ENCODE measurements at places on chromosomes 4 and X.

- no peak for DNase-seq
Measured at GRCh38 chr4:155602351-155603140, 64.1 kb upstream of the GUCY1A1 start.

GRCh38 chr4:137957806-137958205, 284.3 kb downstream of the SLC7A11 start:
- no peak for DNase-seq

- DNase-seq = no peak
Measured at GRCh38 chr4:168811207-168811606, 198.8 kb downstream of the CBR4 start.

- no peak for DNase-seq
Measured at GRCh38 chr4:56953680-56954520, 23.5 kb downstream of the NOA1 start.

DNA sequence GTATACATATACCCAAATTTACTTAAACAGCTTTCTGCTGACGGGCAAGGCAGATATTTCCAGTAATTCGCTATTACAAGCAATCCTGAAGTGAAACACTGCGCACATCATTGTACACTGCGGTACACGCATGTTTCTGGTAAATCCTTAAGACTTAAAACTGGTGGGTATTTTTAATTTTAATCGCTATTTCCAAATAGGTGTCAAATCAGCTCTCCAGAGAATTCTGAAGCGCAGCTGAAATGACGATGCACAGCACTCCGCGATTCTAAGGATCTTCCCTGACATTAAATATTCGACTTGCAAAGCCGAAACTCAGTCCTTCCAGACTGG, 361 bp downstream of the TMEM128 start:
- DNase-seq = peak; percentile 14

GRCh38 chr4:22969287-22969896, 276.7 kb downstream of the GBA3 start:
- no peak for DNase-seq

GRCh38 chr4:110195561-110196205, 2.7 kb downstream of the ELOVL6 start:
- DNase-seq = no peak

GRCh38 chrX:147953976-147954375, 27.2 kb upstream of the FMR1NB start:
- no peak for DNase-seq

DNA sequence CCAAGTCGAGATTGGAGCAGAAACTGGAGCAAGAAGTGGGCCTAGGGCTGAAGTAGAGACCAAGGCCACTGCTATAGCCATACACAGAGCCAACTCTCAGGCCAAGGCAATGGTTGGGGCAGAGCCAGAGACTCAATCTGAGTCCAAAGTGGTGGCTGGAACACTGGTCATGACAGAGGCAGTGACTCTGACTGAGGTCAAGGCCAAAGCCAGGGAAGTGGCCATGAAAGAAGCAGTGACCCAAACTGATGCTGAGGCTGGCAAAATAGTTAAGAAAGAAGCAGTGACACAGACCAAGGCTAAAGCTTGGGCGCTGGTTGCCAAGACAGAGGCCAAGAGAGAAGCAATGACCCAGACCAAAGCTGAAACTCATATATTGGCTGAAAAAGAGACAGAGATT, 3.5 kb downstream of the ARMCX4 start:
- DNase-seq = no peak

GRCh38 chrX:100413229-100413628, 3.2 kb upstream of the PCDH19 start:
- DNase-seq = peak; percentile 30

GRCh38 chrX:63439580-63439979, 88.4 kb upstream of the SPIN4 start:
- DNase-seq = no peak

DNA sequence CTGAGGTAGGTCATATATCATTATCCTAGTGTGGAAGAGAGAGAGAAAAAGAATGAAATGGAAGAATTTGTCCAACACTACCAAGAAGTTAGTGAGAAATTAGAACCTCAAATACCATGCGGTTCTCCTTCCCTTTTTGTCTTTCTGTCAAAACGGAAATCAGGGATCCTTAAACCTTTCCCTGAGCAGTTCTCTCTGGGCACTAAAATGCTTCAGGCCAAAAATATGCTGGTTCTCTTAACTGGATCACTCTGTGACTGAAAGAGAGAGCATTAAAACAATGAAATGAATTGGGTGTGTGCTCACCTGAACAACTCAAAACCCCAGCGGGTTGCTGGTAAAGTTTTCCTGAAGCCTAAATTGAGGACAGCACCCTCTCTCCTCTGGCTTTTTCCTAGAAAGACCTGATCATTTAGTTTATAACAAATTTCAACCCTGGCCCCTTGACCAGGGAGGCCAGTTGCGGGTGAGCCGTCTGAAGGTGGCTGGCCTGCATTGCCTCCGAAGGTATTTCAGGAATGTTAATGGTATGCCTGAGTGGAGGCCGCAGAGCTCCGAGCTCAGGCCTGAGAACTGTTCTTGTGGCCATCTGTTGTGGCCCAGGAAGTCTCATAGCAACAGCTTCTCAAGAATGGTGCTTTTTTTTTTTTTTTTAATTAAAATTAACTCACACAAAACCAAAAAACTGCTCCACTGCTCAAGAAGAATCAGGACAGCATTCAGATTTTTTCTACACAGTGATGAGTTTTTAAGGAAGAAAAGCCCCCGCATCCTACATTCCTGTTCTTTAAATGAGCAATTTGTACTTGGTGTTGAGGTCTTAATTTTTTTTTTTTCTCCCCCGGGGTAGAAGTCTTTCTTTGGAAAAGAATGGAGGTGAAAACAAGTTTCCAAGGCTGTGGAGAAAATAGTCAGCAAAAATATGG, 155.1 kb downstream of the SHROOM3 start:
- DNase-seq = no peak

DNA sequence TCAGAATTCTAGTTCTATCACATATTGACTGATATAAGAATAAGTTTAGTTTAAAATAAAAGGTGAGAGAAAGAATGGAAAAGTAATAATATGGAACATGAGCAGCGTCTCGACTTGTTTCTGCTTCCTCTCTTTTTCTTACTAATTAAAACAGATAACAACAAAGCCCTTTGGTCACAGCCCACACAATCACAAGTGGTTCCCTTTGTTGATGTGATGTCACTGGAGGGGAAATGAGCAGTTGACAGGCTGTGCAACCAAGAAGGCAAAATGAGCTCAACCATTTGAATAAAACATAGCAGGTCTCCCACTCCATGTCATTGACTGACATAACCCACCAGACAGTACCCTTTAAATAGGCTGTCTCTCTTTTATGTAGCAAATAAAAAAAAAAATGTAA, 342.5 kb upstream of the MAGEB2 start:
- no peak for DNase-seq

DNA sequence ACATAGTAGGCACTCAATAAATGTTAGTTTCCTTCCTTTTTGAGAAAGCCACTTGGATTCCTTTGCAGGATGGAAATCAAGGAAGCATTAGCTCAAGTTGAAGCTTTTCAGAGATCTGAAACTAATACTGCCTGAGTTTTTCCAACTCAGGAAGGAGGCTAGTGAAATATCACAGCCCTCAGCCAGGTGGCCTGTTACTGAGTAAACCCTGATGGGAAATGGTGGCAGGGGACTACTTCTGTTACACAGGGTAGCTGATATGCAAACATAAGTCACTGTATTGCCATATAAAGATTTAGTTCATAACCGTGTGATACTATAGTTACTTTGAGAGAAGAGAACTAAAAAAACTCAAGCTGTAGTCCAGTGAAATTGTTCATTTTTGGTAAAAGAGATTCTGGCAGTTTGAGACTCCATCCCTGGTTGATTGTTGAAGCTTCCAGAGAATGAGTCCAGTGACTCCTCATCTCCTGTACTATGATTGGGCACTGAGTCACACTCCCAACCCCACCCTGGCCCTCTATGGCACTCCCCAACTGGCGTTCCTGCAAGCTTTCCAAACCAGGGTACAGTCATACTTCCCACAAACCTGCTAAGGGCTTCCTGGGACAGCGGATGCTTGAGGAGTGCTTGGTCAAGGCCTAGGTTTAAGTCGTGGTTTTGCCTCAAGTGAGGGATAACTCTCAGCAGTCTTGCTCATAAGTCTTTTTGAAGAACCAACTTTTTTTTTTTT, 81.8 kb downstream of the MID1IP1 start:
- no peak for DNase-seq

DNA sequence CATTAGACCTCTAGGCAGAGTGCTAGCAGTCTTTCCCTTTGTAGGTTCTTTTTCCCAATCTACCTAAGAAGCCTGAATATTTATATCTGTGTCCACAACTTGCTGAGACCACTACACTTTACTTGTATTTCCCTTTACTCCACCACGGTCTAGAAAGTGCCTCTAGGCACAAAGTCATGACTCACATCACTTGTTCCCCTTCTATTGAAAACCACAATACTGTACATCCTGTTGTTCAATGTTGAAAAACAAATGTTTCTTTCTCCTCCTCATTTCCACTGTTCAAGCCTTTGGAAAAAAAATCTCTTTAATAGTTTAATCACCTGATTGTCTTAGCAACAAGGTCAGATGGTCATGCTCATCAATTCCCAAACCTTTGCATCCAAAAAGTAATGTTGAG, 326.7 kb downstream of the GUCY2F start:
- DNase-seq = no peak

DNA sequence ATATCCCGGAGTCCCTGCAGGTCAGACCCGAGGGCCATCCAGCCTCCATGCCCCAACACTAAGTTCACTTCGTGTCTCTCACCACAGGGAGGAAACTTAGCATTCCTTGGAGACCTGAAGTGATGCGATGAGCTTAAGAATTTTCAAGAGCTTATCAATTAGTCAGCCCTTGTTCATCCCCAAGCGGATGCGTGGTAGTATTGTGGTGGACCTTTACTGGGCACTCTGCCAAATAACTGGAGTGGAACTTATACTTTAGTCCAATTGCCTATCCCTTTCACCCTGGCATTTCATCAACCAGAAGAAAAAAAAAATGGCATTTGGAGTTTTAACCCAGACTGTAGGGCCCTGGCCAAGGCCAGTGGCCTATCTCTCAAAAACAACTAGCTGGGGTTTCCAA, 137.1 kb downstream of the RELL1 start:
- DNase-seq = no peak

GRCh38 chrX:11427453-11428071, 134.3 kb downstream of the AMELX start:
- DNase-seq = no peak

DNA sequence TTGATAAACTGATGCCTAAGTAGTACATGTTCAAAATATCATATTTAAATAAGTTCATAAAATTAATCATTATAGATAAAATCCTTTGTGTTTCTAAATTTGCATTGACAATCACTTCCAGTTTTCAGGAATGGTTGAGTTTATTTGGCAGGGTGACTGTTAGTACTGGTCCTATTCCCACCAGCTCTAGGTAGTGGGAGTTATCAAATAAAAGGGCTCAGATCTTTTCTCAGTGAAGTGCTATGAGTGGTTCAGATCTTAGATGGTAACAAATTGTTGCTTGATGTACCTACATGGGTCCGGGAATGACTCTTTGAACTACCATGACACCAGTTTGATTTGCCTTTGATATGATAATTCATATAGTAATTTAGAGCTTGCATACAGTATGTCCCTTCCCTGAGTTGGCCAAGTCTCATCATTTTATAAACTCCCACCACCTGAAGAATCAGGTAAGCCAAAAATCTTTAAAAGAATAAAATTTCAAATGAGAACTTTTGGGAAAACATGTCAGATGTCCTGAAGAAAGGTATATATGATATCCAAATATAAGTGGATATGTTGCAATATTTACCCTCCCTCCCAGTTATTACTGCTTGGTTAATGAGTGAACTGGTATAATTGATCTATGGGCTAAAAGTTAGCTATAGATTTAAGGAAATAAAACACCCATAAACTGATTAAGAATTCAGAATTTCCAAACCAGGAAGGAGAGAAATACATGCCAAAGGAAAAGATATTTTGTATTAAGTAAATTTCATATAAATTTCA, 28.6 kb downstream of the GPC3 start:
- no peak for DNase-seq

DNA sequence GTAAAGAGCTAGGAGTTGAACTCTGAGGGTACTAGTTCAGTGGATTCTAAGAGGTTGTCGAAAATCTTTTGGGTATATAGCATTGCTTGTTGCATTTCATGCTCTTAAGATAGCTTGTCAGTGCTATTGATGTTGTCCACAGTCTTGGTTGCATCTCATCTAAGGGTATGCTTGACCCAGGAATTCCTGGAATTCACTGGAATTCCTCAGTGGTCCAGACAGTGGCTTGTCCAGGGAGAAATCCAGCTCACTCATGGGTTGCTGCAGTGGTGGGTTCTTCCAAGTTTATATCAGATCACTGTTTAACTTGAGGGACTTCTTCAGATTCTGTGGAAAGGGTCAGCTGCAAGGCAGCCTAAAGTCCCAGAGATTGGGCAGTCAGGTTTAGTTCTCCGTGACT, 29.8 kb upstream of the SMARCAD1 start:
- DNase-seq = no peak

DNA sequence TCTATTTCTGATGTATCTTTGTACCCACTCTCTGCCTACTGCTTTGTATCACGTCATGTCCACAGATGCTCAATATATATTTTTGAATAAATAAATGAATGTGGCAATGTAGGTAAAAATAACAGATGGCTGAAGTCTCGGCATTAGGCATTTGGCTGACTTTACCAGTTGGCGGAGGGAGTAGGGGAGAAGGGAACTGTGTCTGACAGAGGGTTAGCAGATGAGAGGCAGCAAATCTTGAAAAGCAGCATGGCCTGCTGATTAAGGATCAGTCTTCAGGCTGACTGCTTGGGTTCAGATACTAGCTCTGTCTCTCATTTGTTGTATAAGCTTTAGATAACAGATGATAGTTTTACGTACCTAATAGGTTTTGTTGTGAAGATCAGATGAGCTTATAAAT, 31.9 kb upstream of the RASGEF1B start:
- DNase-seq = no peak

DNA sequence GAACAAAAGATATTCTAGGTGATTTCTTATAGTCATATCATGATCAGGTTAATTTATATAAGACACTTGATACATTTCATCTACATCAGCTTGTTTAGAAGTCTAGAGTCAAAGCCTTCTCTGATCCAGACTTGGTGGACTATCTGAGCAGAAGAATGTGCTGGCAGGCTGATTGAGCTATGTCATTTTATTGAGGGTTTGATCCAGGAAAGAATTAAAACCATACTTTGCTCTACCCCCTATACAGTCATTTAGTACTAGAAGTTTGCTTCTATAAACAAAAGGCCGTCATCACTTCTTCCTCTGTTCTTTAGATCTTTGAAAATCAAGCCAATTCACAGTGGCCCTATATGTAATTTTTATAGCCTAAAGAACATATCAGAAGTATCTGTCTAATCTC, 173.1 kb upstream of the PITX2 start:
- DNase-seq = no peak

DNA sequence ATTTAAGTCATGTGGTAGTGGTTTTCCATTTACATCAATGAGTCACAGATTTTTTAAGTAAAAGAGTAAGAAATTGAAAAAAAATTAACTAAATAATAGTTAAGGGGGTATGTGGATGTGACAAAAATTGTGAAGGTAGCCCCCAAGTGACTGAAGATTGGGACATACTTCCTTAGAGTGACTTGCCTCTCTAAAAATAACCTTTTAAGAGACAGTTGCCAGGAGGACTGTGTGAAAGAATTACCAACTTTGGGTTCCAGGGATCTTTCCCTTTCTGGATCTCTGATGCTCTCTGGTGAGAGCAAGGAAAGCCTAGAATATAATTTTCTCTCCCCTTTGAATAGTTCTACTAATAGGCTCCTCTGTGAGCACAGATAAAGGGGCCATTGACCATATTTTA, 42.7 kb downstream of the NHSL2 start:
- no peak for DNase-seq

All from activated CD4-positive, alpha-beta memory T cell treated with anti-CD3 and anti-CD28 coated beads for 36 hours (primary cell).